NCI-H1930 (cell line): ENCODE measurements at places on chromosomes 6 and 20.

DNA sequence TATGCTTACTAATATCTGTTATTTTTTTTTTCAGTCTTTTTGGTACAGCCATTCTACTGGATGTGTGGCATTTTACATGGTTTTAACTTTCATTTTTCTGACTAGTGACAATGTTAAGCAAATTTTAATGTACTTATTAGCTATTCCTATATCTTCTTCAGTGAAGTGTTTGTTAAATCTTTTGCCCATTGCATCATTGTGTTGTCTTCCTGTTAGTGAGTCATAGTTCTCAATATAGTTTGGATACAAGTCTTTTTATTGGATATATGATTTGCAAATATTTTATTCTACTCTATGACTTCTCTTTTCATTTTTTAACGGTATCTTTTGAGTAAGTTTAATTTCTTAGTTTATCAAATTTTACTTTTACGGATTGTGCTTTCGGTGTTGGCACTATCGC lies 519.4 kb downstream of the CDKAL1 start:
- no peak for DNase-seq

GRCh38 chr6:33424855-33425667 lies 5.2 kb downstream of the SYNGAP1 start:
- no peak for DNase-seq

GRCh38 chr6:165042912-165043311 lies 266.5 kb downstream of the C6orf118 start:
- DNase-seq = no peak

GRCh38 chr6:158095031-158095430 lies 73.0 kb downstream of the SERAC1 start:
- DNase-seq = no peak

DNA sequence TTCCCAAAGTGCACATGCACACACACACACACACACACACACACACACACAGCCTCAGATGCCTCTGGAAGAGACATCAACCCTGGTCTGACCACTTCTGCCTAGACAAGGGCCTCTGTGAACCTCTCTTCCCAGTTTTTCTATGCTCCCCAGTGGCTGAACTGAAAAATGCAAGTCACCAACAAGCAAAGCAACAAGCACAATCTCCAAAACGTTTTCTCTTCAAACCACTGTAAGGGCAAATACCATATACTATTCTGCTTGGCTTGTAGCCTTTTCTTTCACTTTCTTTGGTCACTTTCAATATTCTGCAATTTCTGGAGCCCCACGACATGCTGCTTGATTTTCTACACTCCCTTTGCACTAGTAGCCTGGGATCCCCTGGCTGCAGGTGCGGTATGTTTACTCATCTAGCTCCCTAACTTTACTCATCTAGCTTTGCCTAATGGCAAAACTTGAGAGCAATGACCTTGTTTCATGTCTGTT lies 121.4 kb upstream of the DST start:
- DNase-seq = no peak
